ENCODE measurements at places on chromosomes 1 and 21. TPM values are rescaled to one million over a fixed set of nuclear protein-coding genes. Genes with fewer than 3 reads are reported as not detected.

GRCh38 chr1:42926879-42927242 lies 31.8 kb downstream of the SLC2A1 start:
- DNase-seq: no peak

- DNase-seq: no peak
Observed at GRCh38 chr21:14572204-14572780, 26.2 kb upstream of the SAMSN1 start.

- DNase-seq: no peak
Observed at GRCh38 chr1:59350521-59350920, 53.6 kb downstream of the FGGY start.

GRCh38 chr1:184986250-184986649 lies 11.9 kb upstream of the NIBAN1 start:
- no peak for DNase-seq

Gene KCNJ9
- not detected for total RNA-seq

All from activated B cell treated with CpG ODN at 0.5 μM for 24 hours (primary cell).